ENCODE measurements at places on chromosomes 2 and 18.

- no peak for DNase-seq
Observed at GRCh38 chr18:34957119-34957863, 83.9 kb upstream of the MAPRE2 start.

DNA sequence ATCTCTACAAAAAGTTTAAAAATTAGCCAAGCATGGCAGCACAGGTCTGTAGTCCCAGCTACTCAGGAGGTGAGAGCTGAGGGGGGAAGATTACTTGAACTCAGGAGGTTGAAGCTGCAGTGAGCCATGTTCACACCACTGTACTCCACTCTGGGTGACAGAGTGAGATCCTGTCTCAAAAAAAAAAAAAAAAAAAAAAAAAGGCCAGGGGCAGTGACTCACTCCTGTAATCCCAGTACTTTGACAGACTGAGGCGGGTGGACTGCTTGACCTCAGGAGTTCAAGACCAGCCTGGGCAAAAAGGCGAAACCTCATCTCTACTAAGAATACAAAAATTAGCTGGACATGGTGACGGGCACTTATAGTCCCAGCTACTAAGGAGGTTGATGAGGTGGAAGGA lies 37.0 kb downstream of the PUM2 start:
- DNase-seq, result no peak

DNA sequence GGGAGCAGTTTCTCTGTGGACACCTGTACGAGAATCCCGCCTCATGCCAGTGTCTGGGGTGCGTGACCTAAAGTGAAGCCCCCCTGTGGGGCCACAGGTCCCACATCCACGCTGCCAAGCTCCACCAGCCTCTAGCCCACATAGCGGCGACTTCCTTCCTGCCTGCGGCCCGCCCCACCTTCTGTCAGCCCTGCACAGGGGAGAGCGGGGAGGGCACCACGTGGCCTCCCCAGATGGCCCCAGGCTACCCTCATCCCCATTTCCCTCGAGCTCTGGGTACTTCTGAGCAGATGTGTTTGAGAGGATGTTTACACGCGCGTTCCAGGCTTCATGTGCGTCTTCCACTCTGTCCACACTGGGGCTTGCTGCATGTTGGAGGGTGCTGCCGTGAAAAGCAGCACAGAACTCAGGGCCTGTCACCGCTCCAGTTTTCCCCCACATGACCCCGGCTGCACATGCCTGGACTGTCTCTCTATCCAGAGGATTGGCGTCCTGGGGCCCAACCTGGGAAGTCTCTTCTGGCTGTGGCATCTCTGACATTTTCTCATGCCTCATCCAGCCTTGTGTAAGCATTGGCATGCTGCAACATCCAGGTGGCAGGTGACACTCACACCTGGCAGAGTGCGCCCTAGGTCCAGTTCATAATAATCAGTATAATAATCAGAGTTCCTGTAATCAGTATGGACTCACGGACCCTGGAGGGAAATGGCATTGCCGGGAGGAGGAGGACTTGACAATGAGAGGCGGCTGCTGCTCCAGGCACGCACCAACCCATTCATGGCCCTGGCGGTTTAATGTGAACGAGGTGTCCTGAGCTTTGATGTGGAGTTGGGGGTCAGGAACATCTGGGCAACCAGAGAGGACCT lies 146.3 kb upstream of the TWIST2 start:
- DNase-seq, result no peak

GRCh38 chr2:227241005-227241404 lies 76.6 kb downstream of the COL4A3 start:
- DNase-seq, result no peak

DNA sequence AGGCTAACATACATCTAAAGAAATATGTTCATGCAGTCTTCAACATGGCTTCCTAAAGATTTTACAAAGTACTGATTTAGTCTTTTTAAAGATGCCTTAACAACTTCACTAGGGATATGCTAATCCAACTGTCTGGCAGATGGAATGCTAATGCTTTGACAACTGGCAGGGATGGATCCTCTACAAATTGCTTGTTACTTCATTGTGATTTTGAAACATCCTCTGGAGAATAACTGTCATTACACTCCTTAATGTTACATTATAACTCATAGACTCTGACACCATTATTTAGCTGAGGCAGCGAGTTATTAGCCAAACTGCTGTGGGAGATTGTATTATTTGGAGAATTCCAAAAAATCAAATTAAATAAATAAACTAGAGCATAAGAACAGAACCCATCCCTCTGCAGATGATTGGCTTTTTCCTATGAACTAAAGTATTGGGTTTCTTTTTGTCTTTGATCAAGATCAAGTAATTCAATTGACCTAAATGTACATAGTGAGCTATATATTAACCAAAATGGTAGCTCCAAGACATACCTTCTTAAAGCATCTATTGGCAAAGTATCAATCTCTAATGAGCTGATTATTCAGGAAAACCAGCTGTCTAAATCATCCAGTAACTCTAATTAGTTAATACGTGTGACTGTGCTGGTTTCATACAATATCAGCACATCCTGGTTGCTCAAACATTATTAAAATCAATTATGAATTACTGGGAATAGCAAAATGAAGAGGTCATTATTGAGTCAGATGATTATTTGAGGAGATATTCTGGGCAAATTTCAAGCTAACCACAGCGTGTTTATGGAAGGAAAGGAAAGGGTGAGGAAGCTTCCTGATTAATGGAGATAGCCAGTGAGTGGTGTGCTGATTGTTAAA lies 321.3 kb upstream of the TFPI start:
- DNase-seq, result no peak

GRCh38 chr2:127165539-127165935 lies 54.6 kb downstream of the CYP27C1 start:
- DNase-seq, result no peak

DNA sequence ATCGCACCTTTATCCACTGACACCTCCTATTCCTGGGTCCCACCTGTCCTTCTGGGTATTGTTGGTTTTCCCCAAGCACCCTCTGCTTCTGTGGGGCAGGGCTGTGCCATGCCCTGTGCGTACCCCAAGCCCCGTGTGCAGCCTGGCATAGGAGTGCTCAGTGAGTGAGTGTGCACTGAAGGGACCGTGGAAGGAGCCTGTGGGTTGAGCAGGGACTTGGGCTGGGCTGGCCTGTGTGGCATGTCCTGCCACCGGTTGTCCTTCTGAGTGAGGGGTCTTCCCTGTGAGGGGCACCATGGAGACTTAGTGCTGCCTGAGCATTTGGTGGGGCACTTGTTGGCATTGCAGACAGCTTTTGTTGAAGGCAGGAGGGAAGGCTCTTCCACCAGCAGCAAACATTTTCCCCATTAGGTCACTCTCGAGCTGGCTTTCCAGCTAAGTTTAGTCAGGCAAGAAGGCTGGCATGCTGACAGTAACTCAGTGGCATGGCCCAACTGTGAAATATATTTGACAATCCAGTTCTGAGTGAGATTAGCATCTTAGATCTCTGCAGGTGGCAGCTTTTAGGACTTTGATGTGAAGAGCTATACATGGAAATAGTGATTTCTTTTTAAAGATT lies 64.7 kb downstream of the LPIN1 start:
- no peak for DNase-seq

DNA sequence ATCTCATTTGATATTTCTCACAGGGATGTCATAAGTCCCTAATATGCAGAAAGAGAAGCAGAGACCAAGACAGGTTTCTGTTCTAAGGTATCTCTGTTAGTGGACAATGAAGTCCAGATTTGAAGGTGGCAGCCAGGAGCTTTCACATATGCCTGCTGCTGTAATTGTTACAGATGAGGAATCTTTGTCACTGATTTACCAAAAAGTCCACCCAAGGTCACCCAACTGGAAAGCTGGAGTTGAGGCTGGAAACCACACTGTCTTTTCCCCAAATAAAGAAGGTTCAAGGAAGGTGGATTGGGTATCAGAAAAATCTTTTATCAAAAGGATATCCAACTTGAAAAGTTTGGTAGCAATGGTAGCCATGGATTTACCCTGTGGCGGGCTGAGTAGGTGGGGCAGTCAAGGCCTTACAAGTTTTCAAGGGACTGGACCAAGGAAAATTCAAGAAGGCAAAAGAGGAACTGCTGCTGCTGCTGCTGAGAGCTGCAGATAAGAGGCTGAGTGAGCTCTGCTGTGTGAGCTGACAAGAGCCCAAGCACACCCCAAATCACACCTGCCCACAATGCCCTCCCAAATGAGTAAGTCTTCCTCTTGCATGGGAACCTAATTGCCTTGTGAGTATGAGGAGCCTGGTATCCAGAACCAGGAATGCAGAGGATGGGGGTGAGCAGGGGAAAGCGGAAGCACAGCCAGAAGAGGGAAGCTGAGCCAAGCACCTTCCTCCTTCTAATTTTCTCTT lies 241.2 kb downstream of the ANAPC1 start:
- no peak for DNase-seq

GRCh38 chr2:46695283-46695682 lies 215.9 kb downstream of the TMEM247 start:
- no peak for DNase-seq

DNA sequence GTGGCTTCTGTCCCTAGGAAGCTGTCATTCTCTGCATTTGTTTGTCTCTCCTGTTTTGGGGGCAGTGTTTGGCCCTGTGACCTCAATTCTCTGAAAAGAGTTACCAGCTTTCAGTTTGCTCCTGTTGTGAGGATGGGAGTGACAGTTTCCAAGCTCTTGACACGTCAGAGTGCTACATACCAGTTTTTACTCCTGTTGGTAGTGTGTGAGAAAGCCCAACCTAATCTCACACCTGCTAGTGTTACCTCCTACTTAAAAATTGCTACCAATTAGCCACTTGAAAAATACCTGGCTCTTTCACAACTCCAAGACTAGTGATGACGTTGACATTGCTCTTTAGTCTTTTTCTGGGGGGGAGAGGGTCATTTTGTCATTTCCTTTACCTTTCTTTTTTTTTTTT lies 14.1 kb downstream of the SKA1 start:
- DNase-seq, result no peak
